Sigmoid colon (tissue), 7 donors: ENCODE measurements at places on chromosomes 3 and 15. TPM values are rescaled to one million over a fixed set of nuclear protein-coding genes. Genes with fewer than 3 reads are reported as not detected.

GRCh38 chr15:47607695-47608094 lies 109.6 kb upstream of the SEMA6D start:
- DNase-seq: no peak
- H3K36me3 ChIP-seq: no peaks in the 10 kb centered on the region
- no peaks in the 10 kb centered on the region for H3K4me1 ChIP-seq
- no peak overlapping the region for H3K4me3 ChIP-seq

Gene XYLB
- 2.3 TPM for total RNA-seq

DNA sequence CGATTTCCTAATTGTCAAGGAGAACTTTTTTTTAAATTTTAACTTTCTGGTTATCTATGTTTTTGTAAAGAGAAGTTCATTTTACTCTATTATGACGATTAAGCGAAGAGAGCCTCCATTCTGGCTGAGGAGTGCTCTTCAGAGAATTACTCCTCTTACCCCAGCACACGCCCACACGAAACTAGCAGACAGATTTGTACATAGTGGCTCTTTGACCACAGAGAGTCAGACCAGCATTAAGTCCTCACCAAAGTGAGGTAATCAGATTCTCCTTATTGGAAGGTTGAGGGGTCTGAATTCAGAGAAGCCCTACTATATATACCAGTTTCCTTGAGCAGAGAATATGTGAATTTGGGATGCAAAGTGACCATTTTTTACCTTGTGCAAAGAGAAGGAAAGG lies 204.8 kb upstream of the TSC22D2 start:
- H3K27me3 ChIP-seq: no peaks in the 10 kb centered on the region
- H3K27ac ChIP-seq: no peak overlapping the region
- DNase-seq: no peak
- no peak overlapping the region for H3K4me3 ChIP-seq
- no peaks in the 10 kb centered on the region for H3K36me3 ChIP-seq
- peaks cover 8% of the 10 kb centered on the region for H3K4me1 ChIP-seq

GRCh38 chr3:105912891-105913290 lies 44.1 kb upstream of the CBLB start:
- no peaks in the 10 kb centered on the region for H3K4me1 ChIP-seq
- H3K27ac ChIP-seq: no peak overlapping the region
- DNase-seq: no peak
- no peaks in the 10 kb centered on the region for H3K27me3 ChIP-seq

- H3K27ac ChIP-seq: no peak overlapping the region
- H3K36me3 ChIP-seq: no peaks in the 10 kb centered on the region
- DNase-seq: no peak
- no peak overlapping the region for H3K4me3 ChIP-seq
- H3K4me1 ChIP-seq: no peaks in the 10 kb centered on the region
These were observed 1362.8 kb downstream of the ROBO2 start for GRCh38 chr3:78402720-78403119.

DNA sequence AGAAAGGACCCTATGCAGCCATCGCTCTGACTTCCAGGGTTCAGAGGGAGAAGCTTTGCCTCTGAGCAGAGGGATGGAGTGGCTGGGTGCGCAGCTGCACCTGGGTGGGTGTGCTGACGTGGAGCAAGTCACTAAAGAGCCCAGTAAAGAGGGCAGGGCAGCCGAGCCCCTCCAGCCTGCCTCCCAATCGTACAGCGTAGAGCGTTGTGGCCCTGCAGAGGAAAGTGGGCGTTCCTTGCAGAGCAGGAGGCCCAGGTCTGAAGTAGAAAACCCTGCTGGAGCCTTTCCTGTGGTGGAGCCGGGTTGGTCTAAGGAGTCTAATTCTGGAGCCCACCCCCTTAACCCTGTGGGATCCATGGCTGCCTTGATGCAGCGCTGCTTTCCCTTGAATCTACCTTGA lies 61.0 kb downstream of the ABTB1 start:
- no peaks in the 10 kb centered on the region for H3K36me3 ChIP-seq
- H3K27ac ChIP-seq: no peak overlapping the region
- H3K4me3 ChIP-seq: no peak overlapping the region
- H3K27me3 ChIP-seq: no peaks in the 10 kb centered on the region

Gene ITIH4
- total RNA-seq: 5.6 TPM

Gene P2RY13
- 0.28 TPM for total RNA-seq

GRCh38 chr15:25347707-25348106 lies 91.1 kb downstream of the UBE3A start:
- H3K27ac ChIP-seq: no peak overlapping the region
- H3K27me3 ChIP-seq: no peaks in the 10 kb centered on the region
- no peak for DNase-seq
- H3K4me1 ChIP-seq: peaks cover 5% of the 10 kb centered on the region
